ENCODE measurements at places on chromosomes 3 and 15.

DNA sequence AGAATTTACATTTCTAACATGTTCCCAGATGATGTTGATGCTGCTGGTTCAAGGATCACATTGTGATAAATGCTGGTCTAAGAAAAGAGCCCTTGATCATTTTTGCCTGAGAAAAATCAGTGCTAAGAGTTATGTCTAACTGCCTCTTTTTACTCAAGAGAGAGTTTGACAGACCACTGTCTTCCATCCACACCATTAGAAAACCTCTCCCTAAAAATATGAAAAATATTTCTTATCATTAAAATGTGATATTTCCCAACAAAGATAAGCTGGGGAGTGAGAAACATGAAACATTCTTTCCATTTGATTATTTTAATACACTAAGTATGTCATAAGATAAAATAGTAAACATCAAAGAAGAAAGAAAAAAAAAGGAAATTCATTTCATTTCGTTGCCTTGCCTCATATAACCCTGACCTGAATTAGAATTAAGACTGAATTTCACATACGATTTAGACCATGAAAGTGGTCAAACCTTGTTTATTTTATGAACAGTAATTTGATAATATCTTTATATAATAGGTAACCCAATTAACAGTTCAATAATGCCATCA, 471.8 kb upstream of the ARHGEF26 start:
- no peak for DNase-seq

DNA sequence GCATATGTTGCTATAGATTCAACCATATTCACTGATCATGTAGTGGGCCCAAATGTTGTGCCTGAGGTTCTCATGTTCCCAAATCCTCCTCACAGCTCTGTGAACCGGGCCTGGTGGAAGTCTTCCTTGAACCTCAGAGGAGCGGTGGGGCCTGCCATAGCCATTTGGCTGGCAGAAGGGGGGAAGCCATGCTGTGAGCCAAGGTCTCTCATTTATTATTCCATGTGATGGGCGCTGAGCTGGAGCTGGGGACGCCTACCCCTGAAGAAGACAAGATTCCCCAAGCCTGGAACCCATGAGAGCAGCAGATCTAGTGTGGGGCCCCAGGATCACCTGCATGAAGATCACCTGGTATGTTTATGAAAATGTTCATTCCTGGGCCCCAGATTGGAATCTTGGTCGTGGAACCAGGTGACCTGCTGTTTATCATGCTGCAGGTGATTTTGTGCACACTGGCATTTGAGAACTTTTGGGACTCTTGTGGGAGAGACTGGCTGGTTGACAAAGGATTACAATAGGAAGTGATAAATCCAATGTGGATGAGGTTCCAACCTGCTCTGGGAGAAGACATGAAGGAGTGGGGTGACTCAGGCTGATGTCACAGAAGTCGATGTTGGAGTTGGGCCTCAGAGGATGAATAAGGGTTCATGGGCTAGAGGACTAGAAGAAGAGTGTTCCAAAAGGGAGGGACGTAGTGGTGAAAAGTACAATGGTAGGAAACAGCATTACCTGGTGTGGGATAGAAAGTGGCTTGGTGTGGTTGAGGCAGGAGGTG, 102.1 kb downstream of the ASB7 start:
- DNase-seq, result no peak

GRCh38 chr15:71545223-71545760, 265.1 kb upstream of the NR2E3 start:
- DNase-seq, result no peak

DNA sequence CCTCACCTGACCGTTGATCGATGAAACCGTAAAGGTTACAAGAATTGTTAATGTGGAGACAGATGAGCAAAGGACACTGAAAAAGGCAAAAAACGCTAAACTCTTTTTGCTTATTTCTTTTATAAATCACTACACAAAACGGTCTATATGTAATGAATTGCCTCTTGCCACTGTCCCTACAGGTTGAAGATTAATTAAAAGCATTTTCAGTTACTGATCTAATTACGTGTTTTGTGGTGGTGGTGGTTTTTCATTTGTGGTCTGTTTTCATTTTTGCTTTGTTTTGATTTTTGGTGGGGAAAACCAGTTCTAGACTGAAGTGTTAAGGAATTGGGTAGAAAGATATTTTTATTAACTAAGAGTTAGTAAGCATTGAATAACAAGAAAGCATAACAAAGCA, 299.2 kb upstream of the LRRN1 start:
- DNase-seq, result no peak

DNA sequence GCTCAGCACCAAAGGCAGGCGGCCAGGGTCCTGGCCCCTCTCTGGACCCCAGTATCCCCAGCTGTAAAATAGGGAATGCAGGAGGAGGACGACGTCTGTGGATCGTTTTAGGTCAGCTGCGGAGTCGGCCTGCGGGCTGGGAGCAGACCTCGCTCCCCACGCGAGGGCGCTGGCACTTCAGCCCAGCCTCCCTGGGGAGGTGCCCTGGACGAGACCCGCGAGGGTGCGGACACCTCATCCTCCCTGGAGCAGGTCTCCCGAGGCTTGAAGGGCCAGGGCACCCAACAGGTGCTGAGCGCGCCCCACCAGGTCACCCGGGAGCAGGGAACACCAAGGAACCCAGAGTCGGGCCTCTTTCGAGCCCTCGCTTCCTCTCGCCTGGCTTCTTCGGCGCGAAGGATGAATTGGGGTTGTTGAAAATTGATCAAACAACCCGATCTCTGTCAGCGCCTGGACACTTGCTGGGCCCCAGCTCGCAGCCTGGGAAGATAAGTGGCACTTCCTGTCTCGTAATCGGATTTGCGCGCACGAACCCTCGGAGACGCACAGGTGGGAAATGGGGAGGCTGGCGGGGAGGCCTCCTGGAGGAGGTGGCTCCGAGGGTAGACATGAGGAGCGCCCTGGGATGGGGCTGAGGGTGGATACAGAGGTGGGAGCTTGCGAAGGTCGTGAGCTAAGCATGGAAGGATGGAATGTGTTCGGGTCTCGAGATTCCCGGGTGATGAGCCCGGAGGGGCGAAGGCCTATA, 588 bp upstream of the VIPR1 start:
- peak; percentile 33 for DNase-seq

- no peak for DNase-seq
Measured at GRCh38 chr3:129116482-129116946, 5.1 kb downstream of the RAB43 start.

- no peak for DNase-seq
Measured at GRCh38 chr15:62951481-62951880, 91.1 kb upstream of the TPM1 start.

GRCh38 chr3:47482366-47482765, 6.6 kb upstream of the SCAP start:
- DNase-seq, result no peak

- DNase-seq, result no peak
Measured at GRCh38 chr15:79339588-79340314, 28.8 kb downstream of the TMED3 start.

DNA sequence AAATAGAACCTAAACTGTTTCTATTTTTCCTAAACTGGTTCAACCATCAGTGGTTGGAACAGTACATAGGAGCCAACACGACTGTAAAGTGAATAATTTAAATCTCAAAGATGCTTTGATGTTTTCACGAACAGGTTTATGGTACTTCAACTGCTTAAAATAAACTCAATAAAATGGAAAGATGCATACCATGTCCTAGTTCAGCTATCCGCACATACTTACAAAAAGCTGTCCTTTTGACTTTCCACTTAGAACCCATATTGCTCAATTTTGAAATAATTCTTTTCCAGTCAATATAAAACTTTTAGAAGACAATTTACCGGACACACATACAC, 902 bp downstream of the CMTM6 start:
- DNase-seq, result no peak

DNA sequence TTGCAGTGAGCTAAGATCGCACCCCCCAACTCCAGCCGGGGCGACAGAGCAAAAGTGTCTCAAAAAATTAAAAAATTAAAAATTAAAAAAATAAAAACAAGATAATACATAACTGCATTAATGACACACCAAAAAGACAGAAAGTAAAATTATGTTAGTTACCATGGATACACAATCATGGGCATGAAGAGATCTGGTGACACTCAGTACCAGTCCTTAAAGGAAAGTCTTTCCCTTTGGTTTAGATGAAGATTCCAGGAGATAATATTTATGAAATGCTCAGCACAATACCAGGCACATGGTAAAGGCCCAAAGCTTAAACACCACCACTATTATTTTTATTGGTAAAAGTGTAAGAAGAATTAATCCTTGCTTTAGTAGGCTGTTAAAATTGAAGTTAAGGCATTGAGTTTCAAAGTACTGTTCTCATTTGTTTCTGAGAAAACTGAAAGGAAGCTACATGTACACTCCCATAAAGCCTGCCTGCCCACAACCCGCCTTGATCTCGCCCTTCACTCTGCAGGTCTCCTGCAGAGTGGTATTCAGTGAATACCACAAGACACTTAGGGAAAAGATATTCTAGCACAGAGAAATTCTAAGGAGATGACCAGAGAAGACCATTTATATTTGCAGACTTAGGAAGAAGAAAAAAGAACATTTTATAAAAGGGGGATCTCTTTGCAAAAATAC, 52.3 kb downstream of the SUCLG2 start:
- DNase-seq, result no peak

DNA sequence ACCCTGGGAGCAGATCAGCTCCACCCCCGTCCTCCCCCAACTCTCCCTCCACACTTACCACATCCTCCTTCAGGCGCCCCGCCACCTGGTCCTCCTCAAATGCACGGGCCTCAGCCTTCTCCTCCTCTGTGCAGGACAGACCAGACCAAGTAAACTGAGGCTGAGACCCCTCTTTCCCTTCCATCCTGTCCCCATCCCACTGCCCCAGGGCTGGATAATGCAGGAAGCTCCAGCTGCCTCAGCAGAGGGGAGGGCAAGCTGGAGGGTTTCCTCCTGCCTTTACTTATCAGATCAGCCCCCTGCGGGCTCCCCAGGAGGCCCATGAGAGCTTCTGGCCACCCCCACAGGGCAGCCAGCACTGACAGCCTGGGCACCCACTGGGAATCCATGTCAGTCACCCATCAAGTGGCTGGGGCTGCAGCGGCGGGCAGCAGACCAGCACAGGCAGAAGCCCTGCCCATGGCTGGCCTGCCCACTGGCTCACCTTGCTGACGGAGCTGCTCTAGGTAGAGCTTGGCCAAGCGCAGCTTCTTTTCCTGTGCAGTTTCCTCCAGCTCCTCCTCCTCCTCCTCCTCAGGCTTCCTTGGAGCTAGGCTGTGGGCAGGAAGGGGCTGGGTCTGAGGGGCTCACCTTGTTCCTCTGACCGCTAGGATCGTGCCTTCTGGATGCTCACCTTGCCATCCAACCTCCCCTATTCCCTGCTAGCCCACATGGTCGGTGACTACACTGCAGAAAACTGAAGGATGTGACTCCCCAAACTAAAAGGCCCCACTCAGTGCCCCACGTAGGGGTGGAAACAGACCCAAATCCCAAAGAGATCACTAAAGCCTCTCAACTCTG, 3.9 kb downstream of the RRP9 start:
- no peak for DNase-seq

GRCh38 chr15:40856746-40857145, 12.9 kb downstream of the SPINT1 start:
- no peak for DNase-seq

- DNase-seq, result no peak
Measured at GRCh38 chr3:153896197-153896596, 225.0 kb upstream of the ARHGEF26 start.

- no peak for DNase-seq
Measured at GRCh38 chr3:86152620-86153019, 838.3 kb downstream of the VGLL3 start.

DNA sequence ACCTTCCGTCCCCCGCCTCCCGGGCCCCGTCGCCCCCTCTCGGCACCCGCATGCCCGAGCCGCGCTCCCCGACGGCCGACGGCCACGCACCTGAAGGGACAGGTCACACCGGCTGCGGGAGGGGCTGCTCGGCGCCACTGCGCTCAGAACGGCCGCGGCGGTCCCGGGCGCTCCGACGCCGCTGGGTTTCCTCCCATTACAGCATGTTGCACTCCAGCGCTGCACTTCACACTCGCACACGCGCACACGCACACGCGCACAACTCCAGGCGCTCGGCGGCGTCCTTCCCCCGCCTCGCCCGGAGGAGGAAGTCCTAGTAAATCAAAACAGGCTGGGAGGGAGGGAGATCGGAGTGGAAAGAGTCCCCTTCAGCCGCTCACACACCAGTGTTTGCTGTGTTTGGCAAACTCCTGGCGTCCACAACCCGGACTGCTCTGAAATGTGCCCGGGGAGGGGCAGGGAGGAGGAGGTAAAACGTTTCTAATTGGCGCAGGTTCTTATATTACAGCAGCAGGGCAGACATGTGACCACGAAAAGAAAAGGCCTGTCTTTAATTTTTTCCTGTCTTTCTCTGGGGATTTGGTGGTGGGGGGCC, 76.7 kb upstream of the VGLL4 start:
- peak; percentile 21 for DNase-seq

DNA sequence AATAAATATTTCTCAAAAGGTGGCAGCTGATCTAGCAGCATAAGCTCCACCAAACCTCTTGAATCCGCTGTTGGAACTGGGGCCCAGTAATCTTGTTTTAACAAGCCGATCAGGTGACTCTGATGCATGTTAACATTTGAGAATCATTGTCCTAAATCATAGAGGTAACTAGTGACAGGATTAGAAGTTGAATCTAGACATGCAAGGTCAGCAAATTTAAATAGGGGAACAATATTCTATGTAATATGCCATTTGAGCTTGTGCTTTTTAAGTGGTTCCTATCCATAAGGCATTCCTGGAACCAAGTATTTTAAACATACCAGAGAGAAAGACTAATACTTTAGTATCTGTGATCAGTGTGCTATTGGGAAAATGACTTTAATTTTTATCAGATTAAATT, 412.8 kb downstream of the PYDC2 start:
- no peak for DNase-seq

GRCh38 chr15:41789236-41789635, 15.0 kb downstream of the MAPKBP1 start:
- no peak for DNase-seq

GRCh38 chr3:21484057-21484827, 266.8 kb downstream of the ZNF385D start:
- DNase-seq, result no peak

DNA sequence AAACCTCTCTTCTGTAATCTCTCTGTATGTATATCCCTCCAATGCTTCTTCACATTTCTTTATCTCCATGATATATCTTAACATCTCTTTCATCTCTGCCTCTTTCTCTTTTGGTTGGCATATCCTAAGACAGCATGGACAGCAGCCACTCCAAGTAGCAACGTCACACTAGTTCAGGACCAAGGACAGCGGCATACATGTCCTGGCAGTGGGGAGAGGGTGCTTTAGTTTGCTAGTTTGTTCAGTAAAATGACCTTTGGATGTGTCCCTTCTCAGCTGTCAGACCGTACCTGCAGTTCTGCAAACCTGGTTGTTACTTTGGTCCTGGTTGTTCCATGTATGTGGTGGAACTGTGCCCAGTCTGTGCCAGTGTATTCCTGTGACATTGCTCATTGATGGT, 225.6 kb upstream of the ROPN1 start:
- DNase-seq, result no peak

DNA sequence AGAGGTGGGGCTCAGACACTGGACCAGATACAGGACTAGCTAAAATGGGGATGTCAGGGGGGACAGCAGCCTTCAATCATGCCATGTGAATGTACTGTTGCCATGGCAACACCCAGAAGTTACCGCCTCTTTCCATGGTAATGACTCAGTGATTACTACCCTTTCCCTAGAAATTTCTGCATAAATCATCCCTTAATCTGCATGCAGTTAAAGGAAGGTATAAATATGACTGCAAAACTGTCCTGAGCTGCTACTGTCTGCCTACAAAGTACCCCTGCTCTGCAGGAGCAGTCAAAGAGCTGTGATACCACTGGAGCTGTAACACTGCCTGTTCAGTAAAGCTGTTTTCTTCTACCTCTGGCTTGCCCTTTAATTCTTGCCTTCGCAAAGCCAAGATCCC, 168.2 kb downstream of the PEAK1 start:
- no peak for DNase-seq

GRCh38 chr3:22988566-22988965, 214.6 kb upstream of the UBE2E2 start:
- no peak for DNase-seq

All from stimulated activated CD8-positive, alpha-beta memory T cell treated with anti-CD3 and anti-CD28 coated beads, Interleukin-12 subunit alpha, Interleukin-12 subunit beta, amount 100 ng/mL, for 4 hours (primary cell).